BJ (cell line): ENCODE measurements at places on chromosomes 12 and 14.

- no peak for DNase-seq
Observed at GRCh38 chr14:39320318-39320717, 86.6 kb downstream of the MIA2 start.

GRCh38 chr12:6605421-6606330 is 1.5 kb downstream of the CHD4 start:
- no peak for DNase-seq

GRCh38 chr12:62839869-62840660 is 94.9 kb downstream of the PPM1H start:
- no peak for DNase-seq

DNA sequence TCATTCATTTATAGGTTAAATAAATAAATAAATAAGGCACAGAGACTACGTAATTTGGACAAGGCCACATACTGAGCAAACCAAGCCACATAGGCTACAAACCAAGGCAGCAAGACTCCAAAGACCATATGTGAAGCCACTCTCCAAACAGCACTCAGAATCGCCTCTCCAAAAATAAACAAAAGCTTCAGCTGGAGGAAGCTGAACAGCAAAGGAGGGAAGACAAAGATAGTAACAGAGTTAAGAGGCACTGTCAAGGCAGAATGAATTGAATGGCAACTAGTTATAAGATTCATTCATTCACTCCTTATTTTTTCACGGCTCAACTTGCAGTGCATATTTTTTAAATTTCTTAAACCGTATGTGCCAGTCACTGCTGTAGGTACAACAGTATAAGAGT is 200.5 kb upstream of the GRIP1 start:
- DNase-seq = no peak

DNA sequence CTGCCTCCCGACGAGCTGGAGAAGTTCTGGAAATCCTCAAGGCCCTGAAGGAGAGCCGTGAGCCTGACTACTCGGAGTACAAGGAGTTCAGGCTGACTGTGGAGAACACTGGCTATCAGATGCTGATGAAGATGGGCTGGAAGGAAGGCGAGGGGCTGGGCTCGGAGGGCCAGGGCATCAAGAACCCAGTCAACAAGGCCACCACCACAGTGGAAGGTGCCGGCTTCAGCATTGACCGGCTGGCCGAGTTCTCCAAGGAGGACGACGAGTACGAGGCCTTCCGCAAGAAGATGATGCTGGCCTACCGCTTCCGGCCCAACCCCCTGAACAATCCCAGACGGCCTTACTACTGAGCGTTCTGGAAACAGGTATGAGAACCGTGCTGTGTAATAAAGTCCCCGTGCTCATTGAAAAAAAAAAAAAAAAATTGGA is 366.1 kb upstream of the ATXN7L3B start:
- DNase-seq = no peak

GRCh38 chr12:61502179-61502578 is 758.0 kb upstream of the USP15 start:
- no peak for DNase-seq

DNA sequence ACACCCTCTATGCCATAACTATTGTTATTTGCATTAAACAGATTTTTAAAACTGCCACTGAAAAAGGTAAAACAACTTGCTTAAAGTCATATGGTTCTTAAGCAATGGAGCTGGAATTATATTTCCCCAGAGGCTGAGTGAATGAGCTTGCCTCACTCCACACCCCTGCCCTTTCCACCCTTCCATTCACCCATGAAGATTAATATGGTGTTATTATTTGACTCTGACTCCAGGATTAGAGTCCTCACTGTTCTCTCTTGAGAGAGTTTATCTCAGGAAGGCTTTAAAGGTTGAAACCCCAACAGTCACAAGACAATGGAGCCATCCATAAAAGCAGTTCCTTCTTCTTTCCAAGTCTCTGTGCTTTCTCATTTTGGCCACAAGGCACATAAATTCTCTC is 84.9 kb downstream of the RTN1 start:
- DNase-seq = no peak

- no peak for DNase-seq
Observed at GRCh38 chr14:87121716-87122115, 871.3 kb downstream of the GALC start.

DNA sequence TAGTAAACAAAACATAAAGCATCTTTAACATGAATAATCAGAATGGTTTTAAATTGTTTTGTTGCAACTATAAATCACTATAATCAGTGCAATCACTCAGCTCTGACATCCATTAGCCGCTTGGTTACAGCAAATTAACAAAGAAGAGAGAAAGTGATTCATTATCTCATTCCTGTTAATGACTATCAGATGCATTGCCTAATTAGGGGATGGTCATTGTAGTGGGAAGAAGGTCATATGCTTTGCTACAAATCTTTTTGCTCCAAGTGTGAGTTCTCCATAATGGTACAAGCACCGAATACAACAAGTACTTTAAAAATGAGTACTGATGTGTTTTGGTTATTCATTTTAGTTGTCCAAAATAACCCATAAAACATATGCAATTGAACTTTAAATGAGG is 272.0 kb downstream of the AKAP6 start:
- no peak for DNase-seq

GRCh38 chr14:51962711-51963110 is 26.6 kb upstream of the RTRAF start:
- DNase-seq = no peak
